ENCODE measurements at places on chromosomes 16 and 17.

GRCh38 chr17:15464231-15464985 is 3.0 kb downstream of the CDRT4 start:
- DNase-seq: no peak

GRCh38 chr17:66401364-66401763 is 99.0 kb downstream of the PRKCA start:
- DNase-seq: no peak

DNA sequence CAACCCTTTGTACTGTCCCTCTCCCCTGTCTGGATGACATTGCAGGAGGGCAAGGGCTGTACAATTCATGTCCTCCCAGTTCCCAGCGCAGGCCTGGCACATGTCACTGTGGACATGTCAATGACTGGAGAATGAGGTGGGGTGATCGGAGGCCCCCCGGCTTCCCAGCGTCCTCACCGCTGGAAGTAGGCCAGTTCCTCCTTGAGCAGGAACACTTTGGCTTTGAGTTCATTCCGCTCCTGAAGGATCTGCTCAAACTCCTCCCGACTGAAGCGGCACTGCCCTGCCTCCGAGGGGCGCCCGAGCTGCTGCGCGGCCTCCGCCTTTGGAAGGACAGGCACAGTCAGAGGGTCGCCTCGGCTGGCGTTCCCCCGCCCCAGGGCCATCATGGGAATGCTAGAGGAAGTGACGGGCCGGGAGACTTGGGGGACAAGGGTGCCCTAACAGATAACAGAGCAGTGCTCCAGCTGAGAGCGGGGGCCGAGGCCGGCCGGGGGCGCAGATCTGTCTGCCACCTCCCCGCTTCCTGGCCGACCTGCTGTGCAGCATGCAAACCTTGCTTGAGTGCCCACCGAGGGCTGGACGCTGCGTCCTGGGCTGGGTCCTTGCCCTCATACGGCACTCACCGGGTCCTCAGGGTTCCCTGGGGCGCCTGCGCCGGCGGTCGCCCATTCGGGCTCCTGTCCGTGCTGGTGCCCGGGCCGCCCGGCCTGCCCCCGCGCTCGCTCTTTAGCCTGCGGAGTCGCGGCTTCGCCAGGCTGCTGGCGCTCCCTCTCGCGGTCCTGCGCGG is 1.3 kb downstream of the RILP start:
- no peak for DNase-seq

GRCh38 chr16:12362482-12363458 is 386.2 kb downstream of the SNX29 start:
- DNase-seq: no peak

- no peak for DNase-seq
Measured at GRCh38 chr16:31382485-31383161, 10.5 kb upstream of the ITGAD start.

DNA sequence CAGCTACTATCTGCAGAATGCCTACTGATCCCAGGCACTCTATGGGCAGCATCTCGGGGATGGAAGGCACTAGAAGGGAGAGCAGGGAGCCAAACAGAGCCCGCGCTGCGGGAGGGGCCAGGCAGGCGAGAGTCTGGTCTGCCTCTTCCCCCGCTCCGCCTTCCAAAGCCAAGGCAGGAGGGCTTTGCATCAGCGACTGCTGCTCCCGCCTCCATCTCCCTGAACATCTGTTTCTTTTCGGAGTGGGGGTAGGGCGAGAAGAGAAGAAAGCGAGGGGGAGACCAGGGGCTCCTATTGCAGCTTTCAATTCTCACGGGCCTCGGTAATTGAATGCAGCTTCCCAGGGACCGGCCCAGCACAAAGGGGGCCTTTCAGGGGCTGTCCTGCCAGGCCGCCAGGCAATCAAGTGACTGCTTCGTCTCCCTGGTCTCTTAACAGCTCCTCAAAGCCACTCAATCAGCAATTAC is 31.4 kb upstream of the CDC42EP4 start:
- DNase-seq: no peak

GRCh38 chr16:12811441-12812383 is 8.0 kb upstream of the CPPED1 start:
- no peak for DNase-seq

GRCh38 chr16:77993111-77993985 is 29.0 kb upstream of the CLEC3A start:
- DNase-seq: no peak

DNA sequence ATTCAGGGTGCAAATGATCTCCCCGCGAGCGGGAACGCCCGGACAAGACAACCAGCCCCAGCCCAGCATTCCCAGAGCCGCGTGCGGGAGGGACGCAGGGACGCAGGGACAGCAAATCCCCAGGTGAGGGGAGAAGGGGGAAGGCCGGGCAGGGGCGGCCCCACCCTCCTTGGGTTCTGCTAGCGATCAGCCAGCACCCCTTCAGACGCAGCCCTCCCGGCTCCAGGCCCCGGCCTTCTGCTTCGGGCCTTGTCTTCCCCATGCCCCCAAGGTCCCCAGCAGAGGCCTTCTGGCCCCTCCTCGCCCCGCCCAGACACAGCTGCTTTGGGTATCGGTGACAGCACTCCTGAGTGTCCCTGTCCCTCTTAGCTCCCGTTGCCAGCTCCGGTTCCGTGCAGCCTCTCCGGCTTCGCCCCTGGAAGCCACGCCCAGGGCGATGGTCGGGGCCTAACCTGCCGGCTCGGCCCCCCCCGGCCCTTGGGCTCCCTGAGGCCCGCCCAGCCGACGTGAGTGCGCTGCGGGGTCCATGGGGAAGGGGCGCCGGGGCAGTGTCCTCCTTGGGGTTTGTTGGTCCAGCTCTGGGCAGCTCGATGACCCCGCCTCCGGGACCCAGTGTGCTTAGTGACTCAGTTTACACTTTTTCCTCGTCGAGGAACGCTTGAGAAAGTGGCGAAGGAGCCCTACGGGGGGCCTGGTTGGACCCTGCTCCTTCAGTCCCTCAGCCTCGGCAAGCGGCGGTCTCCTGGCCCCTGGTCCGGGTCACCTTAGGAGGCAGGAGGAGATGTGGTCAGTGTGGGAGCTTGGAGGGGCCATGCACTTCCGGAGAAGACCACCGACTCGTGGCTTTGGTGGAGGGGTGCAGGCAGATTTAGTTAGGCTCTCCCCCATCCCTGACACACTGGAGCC is 50.5 kb upstream of the AMZ2 start:
- DNase-seq: no peak

GRCh38 chr17:48513097-48513496 is 17.7 kb downstream of the HOXB1 start:
- DNase-seq: no peak

DNA sequence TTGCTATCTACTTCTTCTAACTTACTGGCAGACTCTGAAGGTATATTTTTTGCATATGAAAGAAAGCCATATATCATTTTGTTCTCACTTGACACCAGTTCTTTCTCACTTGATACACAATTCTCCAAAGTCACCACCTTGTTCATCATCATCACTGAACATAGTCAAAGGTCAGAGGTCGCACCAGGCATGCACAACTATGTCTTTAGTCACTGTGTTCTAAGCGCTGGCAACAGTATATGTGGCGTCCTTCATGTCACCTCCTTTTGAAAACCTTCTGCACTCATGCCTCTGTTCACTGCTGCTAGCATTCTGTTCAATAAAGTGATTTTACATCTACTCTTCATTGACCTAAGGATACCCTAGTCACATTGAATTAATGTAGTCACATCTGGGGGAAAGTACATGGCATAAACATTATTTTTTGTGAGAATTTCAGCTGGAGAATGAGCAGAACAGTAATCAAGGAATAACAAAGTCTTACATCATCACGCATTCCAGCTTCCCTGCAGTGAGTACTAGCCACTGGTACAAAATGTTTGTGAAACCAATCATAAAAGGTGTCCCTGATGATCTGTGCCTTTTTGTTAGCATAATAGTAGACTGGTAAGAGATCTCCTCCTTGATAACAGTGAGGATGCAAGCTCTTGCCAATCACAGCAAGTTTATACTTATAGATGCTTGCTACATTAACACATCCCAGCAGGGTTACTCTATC is 20.5 kb upstream of the TBX4 start:
- no peak for DNase-seq

DNA sequence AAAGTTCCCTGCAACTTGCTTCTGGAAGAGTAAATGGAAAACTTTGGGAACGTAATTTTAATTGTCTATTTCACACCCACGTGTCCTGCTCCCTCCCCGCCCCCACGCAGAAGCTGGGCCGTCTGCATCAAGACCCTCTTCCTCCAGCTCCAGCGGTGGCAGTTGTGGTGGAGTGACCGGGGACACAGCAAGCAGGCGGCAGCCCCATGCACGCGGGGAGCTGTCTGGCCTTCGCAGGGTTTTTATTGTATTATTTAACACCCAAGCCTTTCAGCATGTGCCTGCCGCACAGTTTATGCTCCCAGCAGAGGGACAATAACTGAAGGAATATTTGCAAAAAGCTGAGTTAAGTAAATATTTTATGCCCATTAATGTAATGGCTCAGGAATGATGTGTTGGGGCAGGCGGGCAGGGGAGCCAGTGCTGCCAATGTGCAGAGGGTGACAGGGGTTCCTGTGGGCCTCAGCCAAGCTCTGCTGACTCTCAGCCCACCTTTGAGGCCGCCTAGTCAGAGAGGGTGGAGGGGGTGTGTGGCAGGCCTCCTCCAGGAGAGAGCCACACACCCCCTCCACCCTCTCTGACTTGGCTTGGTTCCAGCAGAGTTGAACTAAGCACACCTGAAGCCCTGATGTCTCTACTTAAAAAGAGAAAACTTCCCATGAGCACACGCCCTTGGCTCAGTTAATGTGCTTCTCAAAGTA is 32.4 kb upstream of the ENPP7 start:
- no peak for DNase-seq

DNA sequence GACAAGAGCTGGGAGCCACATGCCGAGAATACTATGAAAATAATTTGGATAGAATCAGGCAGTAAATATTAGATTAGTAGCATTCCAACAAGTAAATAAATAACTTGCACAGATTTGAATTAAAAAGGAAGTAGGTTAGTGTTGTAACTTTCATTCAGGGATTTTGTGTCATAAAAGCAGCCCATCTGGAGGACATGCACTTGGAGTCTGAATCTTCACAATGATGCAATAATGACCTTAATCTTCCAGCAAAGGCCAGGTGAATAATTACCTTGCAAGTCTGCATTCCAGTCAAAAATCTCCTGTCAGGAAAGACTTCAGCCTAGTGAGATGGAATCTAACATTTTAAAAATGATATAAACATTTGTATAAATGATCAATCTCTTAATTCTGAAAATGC is 518.1 kb downstream of the KCNJ2 start:
- no peak for DNase-seq

GRCh38 chr16:83113317-83113716 is 486.5 kb downstream of the CDH13 start:
- DNase-seq: no peak

GRCh38 chr16:17408955-17409441 is 61.8 kb downstream of the XYLT1 start:
- no peak for DNase-seq
